ENCODE measurements at places on chromosomes 4 and X. TPM values are rescaled to one million over a fixed set of nuclear protein-coding genes. Genes with fewer than 3 reads are reported as not detected.

DNA sequence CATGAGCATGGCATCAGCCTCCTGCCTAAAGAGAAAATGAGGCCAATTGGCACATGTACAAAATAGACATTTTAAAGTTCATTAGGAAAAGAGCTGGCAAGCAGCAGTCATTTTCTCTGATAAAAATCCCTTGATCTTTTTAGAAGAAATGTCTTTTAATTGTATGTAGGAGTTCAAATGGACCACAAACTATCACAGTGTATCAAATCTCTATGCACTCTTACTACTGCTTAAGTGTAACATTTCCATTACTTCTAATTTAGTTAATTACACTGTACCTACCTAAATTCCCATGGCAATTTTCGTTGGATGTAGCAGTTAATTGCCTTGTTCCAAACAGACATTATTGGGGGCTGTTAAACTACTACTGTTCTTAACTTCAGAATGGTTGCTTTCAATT lies 233.7 kb upstream of the TECRL start:
- no peak for DNase-seq
- H3K36me3 ChIP-seq: no peaks in the 10 kb centered on the region
- H3K4me3 ChIP-seq: no peak overlapping the region
- no peak overlapping the region for H3K27ac ChIP-seq

- peaks cover 62% of the 10 kb centered on the region for H3K4me1 ChIP-seq
- H3K27me3 ChIP-seq: peaks cover 43% of the 10 kb centered on the region
- H3K4me3 ChIP-seq: peak overlapping the region; percentile 72
- peaks cover 2% of the 10 kb centered on the region for H3K36me3 ChIP-seq
These were observed 2.4 kb downstream of the ZFYVE28 start for GRCh38 chr4:2415881-2416563.

- peaks cover 12% of the 10 kb centered on the region for H3K36me3 ChIP-seq
- no peaks in the 10 kb centered on the region for H3K4me1 ChIP-seq
- no peak overlapping the region for H3K4me3 ChIP-seq
These were observed 49.7 kb downstream of the CHIC2 start for GRCh38 chr4:54014666-54015160.

- H3K4me1 ChIP-seq: no peaks in the 10 kb centered on the region
- no peaks in the 10 kb centered on the region for H3K36me3 ChIP-seq
- no peak overlapping the region for H3K4me3 ChIP-seq
These were observed 29.8 kb upstream of the SMAD1 start for GRCh38 chr4:145451895-145452294.

DNA sequence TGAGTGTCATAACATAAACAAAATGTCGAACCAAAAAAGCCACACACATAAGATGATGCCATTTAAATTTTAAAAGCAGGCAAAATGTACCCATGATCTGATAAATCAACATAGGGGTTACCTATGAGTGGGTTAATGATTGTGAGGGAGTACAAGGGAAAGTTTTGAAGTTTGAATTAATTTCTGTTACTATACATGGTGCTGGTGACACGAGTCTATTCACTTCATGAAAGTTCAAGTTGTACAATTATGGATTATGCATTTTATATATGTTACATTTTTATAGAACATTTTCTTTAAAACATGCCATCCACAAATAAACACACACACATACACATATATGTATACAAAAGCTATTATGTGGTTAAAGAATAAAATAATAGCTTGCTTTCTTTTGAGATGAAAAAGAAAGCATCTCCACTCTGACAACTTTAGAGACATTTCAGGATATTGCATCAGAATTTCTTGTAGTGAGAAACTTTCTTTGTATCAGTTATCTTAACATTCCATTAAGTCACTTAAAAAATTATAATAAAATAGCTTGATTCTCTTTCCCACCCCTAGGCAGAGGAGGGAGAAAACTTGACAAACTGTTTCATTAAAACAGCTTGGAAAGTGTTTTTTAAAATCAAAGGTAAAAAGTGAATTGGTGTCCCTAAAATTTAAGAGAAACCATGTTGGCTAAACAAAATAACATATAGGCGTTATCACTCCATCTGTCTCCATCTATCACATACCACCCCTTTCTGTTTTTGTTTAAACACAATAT lies 891.8 kb upstream of the NDST4 start:
- H3K4me1 ChIP-seq: peaks cover 2% of the 10 kb centered on the region
- H3K4me3 ChIP-seq: no peak overlapping the region
- H3K36me3 ChIP-seq: no peaks in the 10 kb centered on the region
- no peaks in the 10 kb centered on the region for H3K27me3 ChIP-seq

DNA sequence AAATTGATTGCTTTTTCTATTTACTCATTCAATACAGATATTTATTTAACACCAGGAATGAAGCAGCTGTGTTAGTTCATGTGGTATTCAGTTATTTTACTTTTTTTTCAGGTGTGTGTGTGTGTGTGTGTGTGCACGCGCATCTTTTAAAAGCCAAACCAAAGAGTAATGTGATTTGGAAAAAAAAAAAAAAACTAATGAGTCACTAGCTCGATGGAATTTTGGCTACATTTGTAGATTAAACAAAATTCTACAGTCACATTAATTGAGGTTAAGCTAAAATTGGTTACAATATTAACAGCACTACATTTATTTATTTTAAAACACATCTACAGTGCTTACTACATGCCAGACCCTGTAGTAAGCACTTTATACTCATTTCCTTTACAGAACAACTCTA lies 66.8 kb downstream of the HHIP start:
- H3K27ac ChIP-seq: no peak overlapping the region
- H3K36me3 ChIP-seq: no peaks in the 10 kb centered on the region
- DNase-seq: no peak
- peaks cover 1% of the 10 kb centered on the region for H3K27me3 ChIP-seq

DNA sequence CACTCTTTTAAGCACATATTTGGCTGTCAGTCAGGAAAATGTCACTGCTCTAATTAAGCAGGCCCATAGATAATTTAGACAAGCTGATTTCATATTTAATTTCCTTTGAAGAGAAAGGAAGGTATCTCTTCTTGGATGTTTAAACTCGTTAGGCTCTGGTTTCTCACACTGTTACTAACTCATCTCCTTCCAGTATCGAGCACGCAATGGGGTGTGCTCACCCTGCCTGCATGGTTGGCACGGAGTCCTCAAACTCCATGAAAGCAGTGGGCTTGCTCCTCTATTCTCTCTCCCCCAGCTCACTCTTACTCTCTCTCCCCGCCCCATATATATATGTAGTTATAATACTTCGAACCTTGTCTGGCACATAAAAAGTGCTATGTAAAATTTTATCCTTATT lies 76.9 kb downstream of the EGF start:
- no peaks in the 10 kb centered on the region for H3K36me3 ChIP-seq
- no peak for DNase-seq
- peaks cover 9% of the 10 kb centered on the region for H3K27me3 ChIP-seq
- no peak overlapping the region for H3K4me3 ChIP-seq

- H3K4me1 ChIP-seq: peaks cover 8% of the 10 kb centered on the region
- no peak overlapping the region for H3K27ac ChIP-seq
- no peaks in the 10 kb centered on the region for H3K36me3 ChIP-seq
These were observed 53.3 kb downstream of the RGS12 start for GRCh38 chr4:3346146-3346545.

DNA sequence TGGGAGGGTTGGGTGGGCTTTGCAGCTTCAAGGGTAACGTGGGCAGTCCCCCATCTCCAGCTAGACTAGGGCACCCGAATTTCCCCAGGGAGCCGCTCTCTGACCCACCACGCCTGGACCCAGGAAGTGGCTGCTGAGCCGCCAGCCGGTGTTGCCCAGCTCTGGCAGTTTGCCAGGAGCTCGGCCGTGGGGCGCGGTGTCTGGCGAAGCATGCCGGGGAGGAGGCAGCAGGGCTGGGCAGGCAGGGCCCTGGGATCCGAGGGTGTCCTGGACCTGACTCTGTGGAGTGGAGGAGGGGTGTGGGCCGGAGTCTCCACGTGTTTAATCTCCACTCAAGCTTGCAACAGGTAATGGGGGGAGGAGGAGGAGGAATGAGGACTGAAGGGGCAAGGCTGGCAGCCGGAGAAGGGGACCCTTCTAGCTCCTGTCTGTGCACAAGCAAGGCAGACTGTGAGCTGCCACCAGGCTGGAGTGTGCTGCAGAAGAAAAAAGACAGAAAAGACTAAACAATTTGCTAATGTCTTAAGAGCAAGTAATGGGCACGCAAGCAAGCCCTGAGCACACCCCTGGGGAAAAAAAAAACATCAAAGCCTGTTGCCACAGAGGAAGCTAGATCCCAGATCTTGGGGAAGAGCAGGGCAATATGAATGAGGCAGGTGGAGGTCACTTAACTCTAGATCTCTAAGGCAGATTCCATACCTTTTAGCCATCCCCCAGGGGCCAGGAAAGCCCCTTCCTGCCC lies 2.4 kb downstream of the LONRF3 start:
- H3K36me3 ChIP-seq: no peaks in the 10 kb centered on the region
- peak; percentile 60 for DNase-seq
- H3K27ac ChIP-seq: no peak overlapping the region
- peaks cover 36% of the 10 kb centered on the region for H3K27me3 ChIP-seq

DNA sequence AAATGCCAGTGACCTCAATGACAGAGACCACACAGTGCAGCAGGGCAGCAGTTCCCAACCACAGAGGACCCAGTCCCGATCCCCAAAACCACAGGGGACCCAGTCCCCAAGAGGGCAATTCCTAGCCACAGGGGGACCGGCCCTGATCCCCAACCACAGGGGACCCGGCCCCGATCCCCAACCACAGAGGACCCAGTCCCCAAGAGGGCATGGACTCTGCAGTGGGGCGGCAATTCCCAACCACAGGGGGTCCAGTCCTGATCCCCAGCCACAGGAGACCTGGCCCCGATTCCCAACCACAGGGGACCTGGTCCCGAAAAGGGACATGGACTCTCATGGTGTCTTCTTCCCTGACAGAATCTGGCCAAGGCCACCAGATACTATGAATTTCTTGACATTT lies 136.3 kb downstream of the AFAP1 start:
- no peak overlapping the region for H3K4me3 ChIP-seq
- H3K27me3 ChIP-seq: no peaks in the 10 kb centered on the region
- no peak for DNase-seq

- DNase-seq: no peak
- H3K4me3 ChIP-seq: peak overlapping the region; percentile 45
- peaks cover 18% of the 10 kb centered on the region for H3K4me1 ChIP-seq
- no peaks in the 10 kb centered on the region for H3K27me3 ChIP-seq
These were observed 9.0 kb upstream of the TSPYL2 start for GRCh38 chrX:53073115-53073586.

DNA sequence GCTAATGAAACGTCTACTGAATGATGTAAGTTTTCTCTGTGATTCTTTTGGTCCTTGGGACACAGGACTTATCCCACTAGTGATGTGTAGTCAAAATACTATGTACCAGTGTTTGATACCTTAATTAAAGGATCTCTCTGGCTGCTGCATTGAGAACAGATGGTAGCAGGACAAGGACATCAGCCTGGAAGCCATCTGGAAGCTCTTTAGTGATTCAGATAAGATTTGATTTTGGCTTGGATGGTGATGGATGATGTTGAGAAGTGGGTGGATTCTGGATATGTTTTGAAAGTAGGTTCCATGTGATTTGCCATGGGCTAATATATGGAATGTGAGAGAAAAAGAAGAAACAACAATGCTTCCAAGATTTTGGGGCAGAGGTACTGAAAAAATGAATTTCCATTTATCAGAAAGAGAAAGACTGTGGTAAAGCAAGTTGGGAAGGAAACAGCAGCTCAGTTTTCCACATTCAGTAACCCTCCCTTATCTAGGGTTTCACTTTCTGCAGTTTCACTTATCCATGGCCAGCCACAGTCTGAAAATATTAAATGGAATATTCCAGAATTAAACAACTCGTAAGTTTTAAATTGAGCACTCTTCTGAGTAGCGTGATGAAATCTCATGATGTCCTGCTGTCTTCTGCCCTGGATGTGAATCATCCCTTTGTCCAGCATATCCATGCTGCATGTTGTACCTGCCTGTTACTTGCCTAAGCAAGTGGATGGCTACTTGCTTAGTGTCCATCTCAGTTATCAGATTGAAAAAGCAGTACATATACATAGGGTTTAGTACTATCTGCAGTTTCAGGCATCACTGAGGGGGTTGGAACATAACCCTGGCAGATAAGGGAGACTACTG lies 15.6 kb downstream of the CD38 start:
- H3K4me3 ChIP-seq: peak overlapping the region; percentile 35
- H3K4me1 ChIP-seq: peaks cover 49% of the 10 kb centered on the region
- peaks cover 1% of the 10 kb centered on the region for H3K27me3 ChIP-seq
- H3K36me3 ChIP-seq: peaks cover 49% of the 10 kb centered on the region

DNA sequence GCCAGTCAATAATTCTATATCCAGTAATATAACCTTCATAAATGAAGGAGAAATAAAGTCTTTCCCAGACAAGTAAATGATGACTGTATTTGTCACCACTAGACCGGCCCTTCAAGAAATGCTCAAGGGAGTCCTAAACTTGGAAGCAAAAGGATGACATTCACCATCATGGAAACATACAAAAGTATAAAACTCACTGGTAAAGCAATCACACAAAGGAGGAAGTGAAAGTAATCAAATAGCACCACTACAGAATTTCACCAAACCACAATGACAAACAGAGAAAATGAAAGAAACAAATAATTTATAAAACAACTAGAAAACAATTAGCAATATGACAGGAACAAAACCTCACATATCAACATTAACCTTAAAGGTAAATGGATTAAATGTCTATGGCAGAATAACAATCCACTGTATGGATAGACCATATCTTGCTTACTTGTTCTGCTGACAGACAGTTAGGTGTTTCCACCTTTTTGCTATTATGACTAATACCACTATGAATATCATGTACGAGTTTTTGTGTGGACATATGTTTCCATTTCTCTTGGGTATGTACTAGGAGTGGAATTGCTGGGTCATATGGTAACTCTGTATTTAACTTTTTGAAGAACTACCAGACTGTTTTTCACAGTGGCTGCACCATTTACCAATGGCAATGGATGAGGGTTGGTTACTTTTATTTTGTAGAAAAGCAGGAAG lies 44.9 kb downstream of the NAT8L start:
- H3K27me3 ChIP-seq: peaks cover 16% of the 10 kb centered on the region
- no peak overlapping the region for H3K27ac ChIP-seq
- DNase-seq: peak; percentile 54
- peaks cover 6% of the 10 kb centered on the region for H3K36me3 ChIP-seq
- H3K4me3 ChIP-seq: no peak overlapping the region

The RENBP gene
- 13.7 TPM for total RNA-seq

The GPAT3 gene
- total RNA-seq: 3.6 TPM

The FMR1NB gene
- not detected for total RNA-seq

The HMX1 gene
- total RNA-seq: not detected

The DSPP gene
- not detected for total RNA-seq
